ENCODE measurements at places on chromosomes 1 and 21. TPM values are rescaled to one million over a fixed set of nuclear protein-coding genes. Genes with fewer than 3 reads are reported as not detected.

HES5 gene
- not detected for total RNA-seq

VAV3 gene
- 1.4 TPM for total RNA-seq

NVL gene
- total RNA-seq, result 19.4 TPM

SH3BGR gene
- total RNA-seq, result 1.1 TPM

LYPD8 gene
- total RNA-seq, result not detected
